Fibroblast of lung (primary cell): ENCODE measurements at places on chromosomes 5 and 9. TPM values are rescaled to one million over a fixed set of nuclear protein-coding genes. Genes with fewer than 3 reads are reported as not detected.

Gene BTNL9
- not detected in 2 replicates for total RNA-seq

GRCh38 chr5:97601651-97602050, 418.6 kb upstream of the RIOK2 start:
- H3K4me1 ChIP-seq, result no peaks in the 10 kb centered on the region
- no peak overlapping the region for H3K4me3 ChIP-seq
- no peaks in the 10 kb centered on the region for H3K36me3 ChIP-seq
- H3K27me3 ChIP-seq, result no peaks in the 10 kb centered on the region
- H3K27ac ChIP-seq, result no peak overlapping the region

DNA sequence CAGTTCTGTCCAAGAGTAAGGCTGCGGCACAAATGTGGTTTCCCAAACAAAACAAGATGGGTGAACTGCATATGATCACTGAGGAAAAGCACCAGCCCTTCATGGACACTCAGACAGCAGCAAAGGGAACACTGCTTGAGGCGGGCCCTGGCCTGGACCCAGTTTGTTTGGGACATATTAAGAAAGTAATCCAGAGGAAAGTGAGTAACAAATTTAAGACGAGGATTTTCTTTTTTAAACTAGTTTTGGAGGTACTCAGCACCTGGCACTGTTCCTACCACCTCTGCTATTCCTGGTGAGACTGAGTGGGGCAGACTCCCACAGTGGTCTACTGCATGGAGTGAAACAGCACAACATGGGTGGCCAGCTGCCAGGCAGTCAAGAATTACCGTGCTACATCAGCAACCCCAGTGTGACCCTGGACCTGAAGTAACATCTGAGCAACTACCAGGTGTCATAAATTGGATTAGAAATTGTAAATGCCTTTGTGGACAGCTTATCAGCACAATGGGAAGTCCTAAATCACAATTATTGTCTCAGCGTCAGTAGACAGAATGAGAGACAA, 28.5 kb downstream of the P4HA2 start:
- H3K27me3 ChIP-seq, result no peaks in the 10 kb centered on the region
- H3K4me3 ChIP-seq, result no peak overlapping the region
- no peak for DNase-seq
- peaks cover 6% of the 10 kb centered on the region for H3K4me1 ChIP-seq
- no peak overlapping the region for H3K27ac ChIP-seq

Gene CCL27
- total RNA-seq, result 0.26 TPM in 1 of 2 replicates, not detected in the other

DNA sequence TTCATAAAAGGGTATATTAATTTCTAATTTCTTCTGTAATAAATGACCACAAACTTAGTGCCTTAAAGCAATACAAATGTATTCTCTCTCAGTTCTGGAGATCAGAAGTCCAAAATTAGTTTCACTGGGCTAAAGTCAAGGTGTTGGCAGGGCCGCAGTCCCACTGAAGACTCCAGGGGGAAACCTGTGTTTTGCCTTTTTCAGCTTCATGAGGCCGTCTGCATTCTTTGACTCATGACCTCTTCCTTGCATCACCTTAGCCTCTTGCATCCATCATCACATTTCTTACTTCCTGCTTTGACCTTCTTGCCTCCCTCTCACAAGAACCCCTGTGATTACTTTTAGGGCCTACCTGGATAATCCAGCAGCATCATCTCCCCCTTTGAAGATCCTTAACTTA, 42.0 kb upstream of the ALDH1B1 start:
- H3K4me1 ChIP-seq, result no peaks in the 10 kb centered on the region
- no peak overlapping the region for H3K4me3 ChIP-seq
- H3K36me3 ChIP-seq, result no peaks in the 10 kb centered on the region
- peaks cover 8% of the 10 kb centered on the region for H3K27me3 ChIP-seq

Gene SLC23A1
- not detected in 2 replicates for total RNA-seq

DNA sequence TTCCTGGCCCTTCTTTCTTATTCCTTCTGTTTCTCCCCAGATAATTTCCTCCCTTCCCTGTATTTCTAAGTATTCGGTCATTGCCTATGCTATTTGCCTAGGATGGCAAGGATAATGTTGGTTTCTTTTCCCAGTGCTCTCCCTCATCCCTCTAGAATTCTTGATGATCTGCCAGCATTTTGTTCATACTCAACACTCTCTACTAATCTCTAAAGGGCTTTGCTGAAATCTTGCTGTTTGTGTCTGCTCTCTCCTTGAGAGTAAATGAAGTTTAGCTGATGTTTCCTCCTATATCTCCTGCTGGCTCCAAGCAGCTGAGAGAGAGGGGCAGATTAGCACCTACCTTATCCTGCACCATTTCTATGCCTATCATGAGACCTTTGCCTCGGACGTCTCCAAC, 38.1 kb downstream of the AGXT2 start:
- no peak overlapping the region for H3K4me3 ChIP-seq
- peaks cover 4% of the 10 kb centered on the region for H3K27me3 ChIP-seq
- no peak for DNase-seq
- no peaks in the 10 kb centered on the region for H3K36me3 ChIP-seq

GRCh38 chr9:124284940-124285441, 27.2 kb downstream of the NEK6 start:
- DNase-seq, result peak; percentile 55
- peaks cover 3% of the 10 kb centered on the region for H3K36me3 ChIP-seq
- H3K4me3 ChIP-seq, result no peak overlapping the region
- H3K4me1 ChIP-seq, result peaks cover 58% of the 10 kb centered on the region
- peak overlapping the region; percentile 94 for H3K27ac ChIP-seq
